ENCODE measurements at places on chromosomes 6 and 20.

GRCh38 chr6:42043787-42044475, 6.4 kb upstream of the TAF8 start:
- peak; percentile 39 for DNase-seq

DNA sequence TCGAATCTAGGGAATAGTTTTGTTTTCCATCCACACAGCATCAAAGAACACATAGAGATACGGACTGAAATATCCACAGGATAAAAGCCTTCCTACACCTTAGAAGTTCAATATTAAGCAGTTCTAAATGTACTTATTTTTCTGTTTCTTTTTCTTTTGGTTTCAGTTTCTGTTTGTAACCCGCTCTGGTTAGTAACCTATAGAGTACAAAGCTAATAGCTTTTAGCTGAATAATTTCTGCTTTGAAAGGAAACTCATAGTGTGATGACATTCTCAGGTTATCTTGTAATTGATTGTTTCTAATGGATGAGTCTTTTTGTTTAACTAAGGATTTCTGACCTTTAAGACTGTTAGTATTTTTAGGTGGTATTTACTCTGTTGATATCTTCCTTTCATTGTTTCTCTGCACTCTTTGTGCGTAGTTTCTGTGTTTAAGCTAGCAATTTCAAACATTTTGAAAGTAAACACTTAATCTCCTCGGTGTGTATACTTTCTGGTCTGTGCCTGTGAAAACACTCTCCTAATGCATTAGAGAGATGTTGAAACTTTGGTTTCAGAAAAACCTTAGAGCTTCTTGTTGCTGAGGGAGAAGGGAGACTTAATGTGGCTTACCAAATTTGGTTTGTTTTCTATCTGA, 385.5 kb downstream of the HDGFL1 start:
- no peak for DNase-seq

DNA sequence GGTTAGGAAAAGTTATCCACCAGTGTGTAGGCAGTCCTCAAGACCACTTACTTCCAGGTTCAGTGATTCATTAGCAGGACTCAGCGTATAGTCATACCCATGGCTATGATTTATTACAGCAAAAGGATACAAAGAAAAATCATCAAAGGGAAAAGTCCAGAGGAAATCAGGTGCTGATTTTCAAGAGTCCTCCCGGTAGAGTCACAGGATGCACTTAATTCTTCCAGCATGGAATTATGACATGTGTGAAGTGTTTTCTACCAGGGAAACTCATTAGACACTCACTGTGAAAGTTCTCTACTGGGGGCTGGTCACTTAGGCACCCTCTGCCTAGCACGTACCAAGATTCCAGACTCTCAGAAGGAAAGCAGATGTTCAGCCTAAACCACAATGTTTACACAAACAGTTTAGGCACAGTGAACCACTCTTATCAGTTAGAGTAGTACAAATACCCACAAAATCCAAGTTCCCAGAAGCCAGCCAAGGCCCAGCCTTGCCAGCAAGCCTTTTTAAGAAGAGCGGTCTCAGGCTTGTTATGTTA, 10.2 kb downstream of the WFDC3 start:
- peak; percentile 9 for DNase-seq

DNA sequence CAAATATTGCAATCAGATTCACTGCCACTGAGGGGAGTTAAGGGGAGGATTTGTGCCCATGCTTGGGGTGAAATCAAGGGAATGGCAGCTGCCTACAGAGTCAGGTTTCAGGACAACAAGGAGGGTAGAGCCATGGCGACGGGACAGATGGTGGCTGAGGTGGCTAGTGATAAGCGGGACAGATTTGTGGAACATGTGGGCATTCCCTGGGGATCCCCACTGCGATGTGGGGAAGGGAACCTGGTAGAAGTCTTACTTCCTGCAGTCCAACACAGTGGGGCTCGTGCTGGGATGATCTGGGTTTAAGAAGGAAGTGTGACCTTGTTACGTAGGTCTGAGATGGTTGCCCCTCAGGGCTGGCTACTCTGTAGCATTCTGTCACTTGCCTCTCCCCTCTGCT, 292.0 kb upstream of the JARID2 start:
- no peak for DNase-seq

- no peak for DNase-seq
These were observed 174.2 kb upstream of the KCNG1 start for GRCh38 chr20:51196991-51197651.

GRCh38 chr6:92050216-92050615, 1369.1 kb downstream of the EPHA7 start:
- no peak for DNase-seq

DNA sequence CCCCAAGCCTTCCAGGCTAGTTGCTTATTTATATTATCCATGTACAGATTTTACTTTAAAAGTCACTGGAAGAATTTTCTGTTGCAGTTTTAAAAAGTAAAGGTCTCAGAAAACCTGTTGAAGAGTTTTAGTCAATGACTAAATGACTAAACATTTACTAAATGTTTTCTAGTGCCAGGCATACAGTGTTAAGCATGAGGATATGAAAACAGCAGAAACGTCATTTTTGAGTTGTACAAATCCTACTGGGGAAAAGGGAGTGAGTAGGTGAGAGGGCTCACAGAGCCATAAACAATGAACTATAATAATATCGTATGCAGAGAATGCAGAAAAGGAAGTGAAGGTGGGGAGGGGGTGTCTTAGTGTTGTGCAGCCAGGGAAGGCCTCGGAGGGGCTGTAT, 66.3 kb downstream of the MAN1A1 start:
- DNase-seq = no peak

- DNase-seq = no peak
These were observed 108.5 kb downstream of the EPM2A start for GRCh38 chr6:145626857-145627256.

DNA sequence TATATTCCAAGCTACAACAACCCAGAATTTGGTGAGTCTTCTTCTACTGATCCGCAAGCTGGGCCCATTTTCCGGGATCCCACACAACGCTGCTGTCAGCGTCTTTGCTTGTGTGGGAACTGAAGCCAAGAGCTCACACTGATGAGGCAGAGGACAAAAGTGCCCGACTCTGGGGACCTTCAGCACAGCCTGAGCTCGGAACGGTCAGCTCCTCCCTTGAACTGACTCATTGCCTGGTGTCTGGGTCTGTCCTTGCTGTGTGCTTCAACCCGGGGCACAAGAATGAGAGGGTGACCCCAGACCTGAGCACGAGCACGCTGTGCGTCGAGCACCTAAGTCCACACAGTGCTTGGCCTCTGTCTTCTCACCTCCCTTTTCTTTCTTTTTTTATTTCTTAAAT, 33.5 kb downstream of the DACT2 start:
- DNase-seq = no peak

GRCh38 chr20:49024220-49024619, 21.9 kb upstream of the CSE1L start:
- DNase-seq = no peak

- no peak for DNase-seq
These were observed 148.2 kb downstream of the LAMA2 start for GRCh38 chr6:129031051-129031599.

DNA sequence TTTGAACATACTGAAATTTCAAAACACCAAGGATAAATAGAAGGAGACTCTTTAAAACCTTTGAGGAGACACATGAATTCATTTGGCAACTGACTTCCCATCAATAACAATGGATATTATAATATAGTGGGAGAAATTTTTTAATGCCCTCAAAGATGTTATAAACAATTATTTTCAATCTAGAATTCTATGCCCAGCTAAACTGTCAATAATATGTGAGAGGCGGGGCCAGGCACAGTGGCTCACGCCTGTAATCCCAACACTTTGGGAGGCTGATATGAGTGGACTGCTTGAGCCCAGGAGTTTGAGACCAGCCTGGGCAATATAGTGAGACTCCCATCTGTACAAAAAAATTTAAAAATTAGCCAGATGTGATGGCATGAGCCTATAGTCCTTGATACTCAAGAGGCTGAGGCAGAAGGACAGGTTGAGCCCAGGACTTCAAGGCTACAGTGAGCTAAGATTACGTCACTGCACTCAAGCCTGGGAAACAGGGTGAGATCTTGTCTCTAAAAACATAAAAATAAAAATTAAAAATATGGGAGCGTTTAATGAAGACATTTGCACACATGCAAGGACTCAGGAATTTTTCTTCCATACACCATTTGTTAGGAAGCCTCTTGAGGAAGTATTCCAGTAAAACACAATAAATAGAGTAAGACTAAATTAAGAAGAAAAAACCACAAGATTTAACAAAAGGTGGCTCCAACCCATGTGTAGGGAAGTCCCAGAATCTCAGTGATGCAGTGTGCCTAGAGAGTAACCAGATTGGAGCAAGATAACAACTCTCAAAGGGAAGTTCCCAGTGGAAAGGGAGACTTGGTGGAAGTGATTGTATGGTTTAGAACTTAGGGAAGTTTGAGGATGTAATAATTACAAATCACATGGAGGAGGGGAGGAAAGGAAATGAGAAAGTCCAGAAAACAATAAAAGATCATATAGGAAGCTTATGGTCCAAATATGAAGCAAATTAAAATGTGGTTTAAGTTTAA, 26.3 kb upstream of the ETV7 start:
- DNase-seq = no peak

DNA sequence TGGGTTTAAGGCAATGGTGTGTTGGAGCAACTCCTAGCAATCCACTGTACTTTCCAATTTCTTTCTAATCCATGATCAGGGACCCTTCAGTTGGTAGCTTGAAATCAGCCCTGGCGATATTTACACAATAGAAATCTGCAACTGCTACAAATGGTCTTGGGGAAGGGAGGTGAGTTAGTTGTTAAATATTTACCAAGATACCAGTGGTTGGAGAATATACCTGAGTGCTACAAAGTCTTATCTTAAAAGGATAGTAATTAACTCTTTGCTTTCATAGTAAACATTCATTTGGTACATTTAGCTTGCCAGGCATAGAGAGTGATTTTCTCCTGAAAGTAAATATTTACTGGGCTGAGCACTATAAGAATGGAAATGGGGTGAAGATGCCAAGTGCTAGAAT, 568.2 kb downstream of the BCKDHB start:
- no peak for DNase-seq

- no peak for DNase-seq
These were observed 43.0 kb downstream of the TSPYL4 start for GRCh38 chr6:116210750-116211425.

GRCh38 chr6:89258912-89259311, 41.8 kb upstream of the GABRR1 start:
- no peak for DNase-seq

DNA sequence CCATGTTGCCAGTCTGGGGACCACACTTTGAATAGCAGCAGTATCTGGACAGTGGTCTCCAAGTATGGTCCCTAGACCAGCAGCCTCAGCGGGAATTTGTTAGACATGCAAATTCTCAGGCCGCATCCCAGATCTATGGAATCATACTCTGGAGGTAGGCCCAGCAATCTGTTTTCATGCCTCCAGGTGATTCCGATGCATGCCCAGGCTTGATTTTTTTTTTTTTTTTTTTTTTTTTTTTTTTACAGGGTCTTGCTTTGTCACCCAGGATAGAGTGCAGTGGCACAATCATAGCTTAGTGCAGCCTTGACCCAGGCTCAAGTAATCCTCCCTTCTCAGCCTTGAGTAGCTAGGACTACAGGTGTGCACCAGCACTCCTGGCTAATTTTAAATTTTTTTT, 682 bp upstream of the SLA2 start:
- DNase-seq = no peak

GRCh38 chr6:159097256-159097655, 52.5 kb upstream of the TAGAP start:
- no peak for DNase-seq

GRCh38 chr20:17856837-17857605, 111.6 kb downstream of the SNX5 start:
- no peak for DNase-seq

- no peak for DNase-seq
These were observed 11.1 kb upstream of the EXOC2 start for GRCh38 chr6:704046-704445.

DNA sequence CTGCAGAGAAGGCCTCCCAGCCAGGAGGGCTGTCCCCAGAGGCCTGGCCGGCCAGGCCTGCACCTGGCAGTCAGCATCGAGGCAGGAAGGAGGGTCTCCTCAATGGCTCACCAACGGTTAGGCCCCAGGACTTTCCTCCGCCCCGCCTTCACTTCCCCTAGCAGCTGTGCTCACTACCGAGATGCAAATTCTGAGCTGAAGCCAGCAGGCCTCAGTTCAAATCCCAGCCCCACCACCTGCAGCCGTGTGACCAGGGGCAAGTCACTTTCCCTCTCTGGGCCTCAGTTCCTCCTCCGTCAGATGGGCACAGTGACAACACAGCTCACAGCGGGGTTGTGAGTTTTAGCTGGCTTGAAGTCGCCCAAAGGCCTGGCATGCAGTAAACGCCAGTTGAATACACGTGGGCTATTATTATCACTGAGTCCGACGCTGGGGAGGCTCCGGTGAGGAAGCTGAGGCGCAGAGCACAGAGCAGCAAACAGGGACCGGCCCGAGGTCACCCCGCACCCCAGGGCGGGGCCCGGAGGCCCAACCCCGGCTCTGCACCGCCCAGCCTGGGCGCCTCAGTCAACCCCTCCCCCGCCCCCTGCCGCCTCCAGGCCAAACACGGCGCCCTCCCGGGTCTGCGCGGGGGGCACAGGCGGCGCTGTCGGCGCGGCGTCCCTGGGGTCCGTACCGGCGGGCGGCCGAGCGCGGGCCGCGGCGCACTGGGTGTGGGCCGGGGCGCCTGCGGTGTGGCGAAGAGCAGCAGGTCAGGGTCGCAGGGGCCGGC, 671 bp downstream of the E2F1 start:
- no peak for DNase-seq

DNA sequence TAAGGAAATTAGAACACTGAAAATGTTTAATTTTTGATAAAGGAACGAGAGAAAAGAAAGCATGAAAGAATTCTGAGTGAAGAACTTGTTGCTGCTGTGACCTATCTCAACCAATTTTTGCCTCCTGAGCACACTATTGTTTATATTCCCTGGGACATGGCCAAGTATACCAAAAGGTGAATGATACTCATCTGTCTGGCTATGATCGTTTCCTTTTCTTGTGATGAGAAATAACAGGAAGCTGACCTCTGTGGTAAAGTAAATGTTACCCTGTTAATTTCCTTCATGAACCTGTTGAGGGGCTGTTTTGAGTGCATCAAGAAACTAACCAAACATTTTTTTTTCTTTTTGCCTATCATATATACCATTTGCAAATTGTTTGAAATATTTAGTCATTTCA, 69.1 kb downstream of the FIG4 start:
- DNase-seq = no peak

DNA sequence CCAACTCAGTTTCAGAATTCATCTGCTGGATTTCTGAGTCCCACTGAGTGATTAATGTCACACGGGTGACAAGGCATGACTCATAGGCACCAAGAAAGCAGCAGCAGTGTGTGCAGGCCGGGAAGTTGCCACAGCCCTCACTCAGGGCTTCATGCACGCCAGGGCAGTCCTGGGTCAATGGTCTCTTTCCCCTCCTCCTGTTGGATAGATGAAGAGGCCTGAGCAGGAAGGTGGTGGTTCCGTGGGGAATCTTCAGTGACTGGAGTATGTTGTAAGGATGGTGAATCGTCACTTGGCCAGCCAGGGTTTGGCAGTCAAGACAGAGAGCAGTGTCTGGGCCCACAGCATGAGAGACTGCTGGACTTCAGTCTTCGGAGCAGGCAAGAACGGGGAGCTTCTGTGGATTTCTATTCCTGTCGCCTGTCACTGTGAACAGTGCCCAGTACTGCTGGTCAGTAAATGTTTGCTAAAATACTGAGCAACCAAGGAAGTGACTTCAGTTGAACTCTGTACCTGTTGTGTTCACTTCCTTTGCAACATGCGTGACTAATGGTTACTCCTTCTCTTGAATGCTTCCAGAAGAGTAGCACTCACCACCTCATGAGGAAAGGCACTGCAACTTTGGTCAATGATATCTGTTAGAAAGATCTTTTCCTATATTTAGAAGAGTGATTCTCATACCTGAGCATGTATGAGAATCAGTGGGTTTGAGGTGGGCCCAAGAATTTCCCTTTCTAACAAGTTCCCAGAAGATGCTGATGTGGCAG, 62.0 kb upstream of the CD93 start:
- DNase-seq = no peak
